ENCODE measurements at places on chromosomes 3 and 15.

DNA sequence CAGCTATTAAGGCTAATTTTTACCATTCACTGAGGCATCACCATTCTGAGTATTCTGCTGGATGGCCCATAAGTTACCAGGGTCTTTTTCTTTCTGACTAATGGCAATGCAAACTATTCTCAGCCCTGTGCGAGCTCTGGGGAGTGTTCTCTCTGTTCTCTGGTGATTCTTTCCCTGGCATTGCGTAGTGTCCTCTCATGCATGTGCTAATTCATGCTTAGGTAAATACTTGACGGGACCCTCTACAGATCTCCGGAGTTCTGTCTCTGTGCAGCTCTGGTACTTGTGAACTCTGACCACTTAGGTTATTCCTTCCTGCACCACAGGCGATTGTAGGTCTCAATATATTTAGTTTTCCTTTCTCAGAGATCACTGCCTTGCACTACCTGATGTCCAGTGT is 34.8 kb downstream of the UBE2E1 start:
- DNase-seq, result no peak

- DNase-seq, result no peak
Measured at GRCh38 chr3:169493521-169494141, 169.9 kb downstream of the MECOM start.

GRCh38 chr3:130411320-130411719 is 65.8 kb downstream of the COL6A5 start:
- no peak for DNase-seq

- DNase-seq, result no peak
Measured at GRCh38 chr3:195194559-195195206, 76.3 kb downstream of the XXYLT1 start.

- no peak for DNase-seq
Measured at GRCh38 chr3:25787689-25788088, 2.2 kb upstream of the OXSM start.

- no peak for DNase-seq
Measured at GRCh38 chr3:194740859-194741491, 55.3 kb downstream of the FAM43A start.

DNA sequence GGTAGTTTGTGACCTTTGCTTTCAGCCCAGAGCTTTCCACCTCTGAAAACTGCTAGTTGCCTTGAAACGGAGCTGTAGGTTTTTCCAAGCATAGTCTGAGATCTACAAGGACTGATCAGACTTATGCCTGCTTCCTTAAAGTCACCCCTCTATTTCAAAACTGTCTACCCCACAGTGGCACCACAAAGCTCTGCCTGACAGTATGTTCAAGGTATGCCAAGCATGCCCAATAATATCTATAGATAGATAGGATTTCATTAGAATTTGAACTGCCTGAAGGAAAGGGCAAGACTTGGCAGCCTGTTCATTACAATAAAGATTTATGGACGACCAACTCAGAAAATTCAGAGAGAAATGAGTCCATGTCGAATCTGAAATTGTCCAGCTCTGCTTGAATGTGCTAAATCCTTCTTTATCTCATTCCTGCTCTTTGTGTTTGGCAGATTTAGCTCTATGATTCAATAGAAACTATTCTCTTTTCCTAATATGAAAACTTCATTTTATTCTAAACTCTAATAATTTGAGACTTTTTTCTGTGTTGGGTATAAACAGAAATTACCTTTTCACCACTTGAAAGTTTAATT is 227.6 kb upstream of the TBC1D5 start:
- no peak for DNase-seq

DNA sequence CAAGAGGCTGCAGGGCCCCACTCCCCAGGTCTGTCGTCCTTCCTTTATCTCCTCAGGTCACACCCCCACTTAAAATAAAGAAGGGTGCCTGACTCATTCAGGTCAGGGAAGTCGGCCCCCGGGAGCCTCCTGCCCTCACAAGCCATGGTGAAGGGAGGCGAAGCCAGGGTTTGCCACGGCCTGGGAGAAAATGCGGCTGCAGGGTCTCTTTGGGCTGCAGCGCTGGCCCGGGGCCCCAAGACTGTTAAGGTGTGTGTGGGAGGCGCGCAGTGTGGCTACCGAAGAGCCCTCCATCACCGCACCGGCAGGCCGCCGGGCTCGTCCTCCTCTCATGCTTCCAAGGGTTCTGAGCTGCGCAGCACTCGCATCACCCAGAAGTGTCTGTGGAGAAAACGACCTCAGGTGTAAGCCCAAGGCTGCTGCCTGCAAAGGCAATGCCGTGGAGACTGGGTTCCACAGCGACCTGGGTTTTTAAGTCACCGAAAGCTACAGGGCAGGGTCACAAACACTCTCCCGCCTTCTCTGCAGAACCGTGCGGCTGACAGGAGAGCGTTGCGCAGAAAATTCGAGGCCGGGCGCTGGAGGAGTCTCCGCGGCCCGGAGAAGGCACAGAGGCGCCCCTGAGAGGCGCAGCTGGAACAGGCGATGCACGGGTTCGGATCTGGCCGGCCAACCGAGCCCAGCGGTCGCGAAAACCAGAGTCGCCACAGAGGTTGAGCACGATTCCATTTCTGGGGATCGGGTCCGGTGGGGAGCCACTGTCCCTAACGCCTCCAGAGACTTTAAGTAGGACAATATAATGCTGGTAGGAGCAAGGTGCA is 8.7 kb downstream of the FOXL2 start:
- DNase-seq, result no peak

DNA sequence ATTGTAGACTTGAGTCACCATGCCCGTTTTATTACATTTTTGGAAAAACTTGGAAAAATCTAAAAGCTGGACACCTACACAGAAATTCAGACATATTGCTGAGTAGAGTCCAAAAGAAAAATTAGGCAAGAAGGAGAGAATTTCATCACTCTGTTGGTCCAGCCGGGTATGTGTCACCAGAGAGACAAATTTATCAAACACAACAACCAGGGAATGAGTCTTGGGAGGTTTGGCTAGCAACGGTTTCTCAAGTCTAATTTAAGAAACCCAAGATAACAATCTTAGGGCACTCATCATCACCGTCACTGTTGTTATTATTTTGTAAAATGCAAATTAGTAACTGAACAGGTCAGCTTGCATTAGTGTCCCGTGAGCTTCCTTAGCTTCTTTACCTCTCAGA is 197.5 kb upstream of the C2CD4B start:
- no peak for DNase-seq

DNA sequence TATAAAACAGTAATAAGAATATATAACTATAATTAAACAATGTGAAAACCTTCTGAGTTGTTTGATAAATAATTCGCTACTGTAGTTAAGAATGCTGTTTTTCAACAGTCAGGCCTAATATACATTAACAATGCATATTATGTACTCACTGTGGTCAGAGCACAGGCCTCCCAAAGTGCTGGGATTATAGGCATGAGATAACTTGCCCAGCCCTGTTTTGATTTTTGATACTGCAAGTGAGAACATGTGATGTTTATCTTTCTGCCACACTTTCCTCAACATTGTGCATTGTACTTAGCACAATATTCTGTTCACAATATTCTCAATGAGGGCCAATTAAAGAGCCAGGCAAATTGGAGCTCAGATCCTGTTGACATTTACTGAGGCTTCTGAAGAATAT is 274.5 kb upstream of the RARB start:
- DNase-seq, result no peak

- DNase-seq, result peak; percentile 36
Measured at GRCh38 chr15:83398626-83399025, 48.5 kb upstream of the SH3GL3 start.

DNA sequence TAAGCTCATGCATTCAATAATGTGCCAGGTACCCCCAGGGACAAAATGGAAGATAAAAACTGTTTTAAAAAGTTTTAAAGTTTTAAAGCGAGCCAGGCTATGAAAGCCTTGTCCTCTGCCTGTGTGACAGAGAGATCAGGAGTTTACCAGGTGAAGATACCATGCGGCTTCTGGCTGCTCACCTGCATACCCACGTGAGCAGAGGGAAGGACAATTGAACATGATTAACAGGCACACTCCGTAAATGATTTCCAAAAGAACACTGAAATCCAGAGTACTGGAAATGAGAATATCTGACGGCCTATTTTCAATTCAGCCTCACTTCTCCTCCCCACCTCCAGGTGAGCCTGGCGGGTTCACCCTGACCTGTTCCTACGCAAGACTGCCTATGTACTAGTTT is 42.1 kb downstream of the CCDC191 start:
- DNase-seq, result no peak

- no peak for DNase-seq
Measured at GRCh38 chr3:175356899-175357324, 497.8 kb downstream of the NAALADL2 start.

DNA sequence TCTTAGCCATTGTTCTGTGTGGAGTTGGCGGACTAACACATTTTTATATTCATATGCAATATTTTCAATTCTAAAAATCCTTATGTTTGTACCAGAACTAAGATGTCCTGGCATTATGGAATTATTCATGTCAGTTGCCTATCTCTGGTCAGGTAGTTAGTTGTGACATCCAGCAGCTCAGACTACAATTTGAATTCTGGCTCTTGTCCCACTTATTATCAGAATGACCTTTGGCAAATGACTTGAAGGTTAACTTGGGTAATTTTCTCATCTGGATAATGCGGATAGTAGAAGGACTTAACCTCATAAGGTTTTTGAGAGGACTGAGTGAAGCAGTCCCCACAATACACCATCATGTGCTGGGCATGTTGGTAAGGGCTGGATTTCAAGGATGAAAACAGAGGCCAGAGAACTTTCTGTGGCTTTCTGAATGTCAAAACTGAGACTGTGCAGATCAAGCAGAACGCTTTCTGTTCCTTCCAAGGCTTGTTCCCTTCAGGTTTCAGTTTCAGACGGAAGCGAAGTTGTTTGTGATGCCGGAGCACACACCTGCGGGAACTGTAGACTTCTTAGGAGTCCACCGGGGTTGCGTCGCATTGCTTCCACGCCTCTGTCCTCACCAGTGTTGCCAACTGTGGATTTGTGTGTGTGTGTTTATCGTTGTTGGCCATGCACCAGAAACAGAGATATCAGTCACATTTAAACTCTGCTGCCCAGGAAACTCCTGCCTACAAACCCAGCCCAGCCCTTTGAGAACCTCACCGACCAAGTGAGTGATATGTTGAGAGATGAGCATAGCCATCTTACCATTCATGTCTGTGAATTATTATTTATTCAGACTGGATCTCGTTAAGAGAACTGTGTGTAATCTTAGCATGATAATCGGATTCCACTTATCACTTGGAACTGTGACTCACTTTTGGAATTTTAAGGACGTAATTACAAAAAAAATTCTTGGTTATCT is 76.0 kb downstream of the PTPRG start:
- no peak for DNase-seq

DNA sequence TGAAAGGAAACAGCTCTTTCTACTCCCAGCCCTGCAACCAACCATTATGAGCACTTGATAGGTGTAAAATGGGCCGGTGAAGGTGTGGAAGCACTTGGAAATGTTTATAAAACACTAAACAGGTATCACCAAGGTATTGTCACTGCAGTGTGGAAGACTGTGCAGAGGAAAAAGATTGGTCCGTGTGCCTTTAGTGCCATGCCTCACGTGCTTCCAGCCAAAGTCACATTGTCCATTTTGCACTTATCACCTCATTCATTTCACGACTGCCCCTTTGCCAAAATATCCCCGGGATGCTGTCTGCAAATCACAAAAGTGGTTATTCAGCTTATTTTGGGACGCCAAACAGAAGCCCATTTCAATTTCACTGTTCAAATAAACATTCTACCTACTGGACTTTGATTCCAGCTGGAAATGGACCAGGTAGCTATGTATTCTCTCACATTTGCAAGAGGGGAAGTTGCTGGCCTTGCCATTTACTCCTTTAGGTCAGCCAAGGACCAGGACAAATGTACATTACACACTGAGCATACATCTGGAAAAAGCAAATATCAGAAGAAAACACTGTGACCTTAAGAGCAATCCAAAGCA is 58.4 kb downstream of the ARRDC4 start:
- DNase-seq, result no peak
